Mucosa of descending colon (tissue), 3 donors: ENCODE measurements at places on chromosomes 12 and 14.

DNA sequence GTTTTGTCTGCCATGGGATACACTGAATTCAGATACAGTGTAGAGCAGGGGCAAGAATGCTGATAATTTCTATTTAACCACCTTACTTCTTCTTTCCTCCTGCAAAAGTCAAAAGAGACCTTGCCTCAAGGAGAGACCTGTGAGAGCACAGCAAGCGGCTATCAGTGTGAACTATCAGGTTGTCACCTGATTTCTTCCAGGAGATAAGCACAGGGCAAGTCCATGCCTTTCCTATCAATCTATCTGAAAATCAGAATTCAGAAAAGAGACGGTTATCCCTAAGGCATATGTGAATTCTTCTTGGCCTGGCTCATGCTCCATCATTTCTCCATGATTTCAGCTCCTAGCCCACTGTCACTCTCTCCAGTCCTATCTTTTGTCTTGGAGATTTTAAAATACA is 128.9 kb upstream of the CCND2 start:
- no peak for DNase-seq

GRCh38 chr14:32896979-32897697 is 41.5 kb upstream of the NPAS3 start:
- DNase-seq, result no peak

GRCh38 chr12:43493261-43493797 is 58.7 kb downstream of the ADAMTS20 start:
- no peak for DNase-seq

- no peak for DNase-seq
Measured at GRCh38 chr12:5295151-5295550, 136.8 kb upstream of the NTF3 start.

GRCh38 chr14:58315606-58316005 is 17.3 kb downstream of the ARID4A start:
- DNase-seq, result no peak

DNA sequence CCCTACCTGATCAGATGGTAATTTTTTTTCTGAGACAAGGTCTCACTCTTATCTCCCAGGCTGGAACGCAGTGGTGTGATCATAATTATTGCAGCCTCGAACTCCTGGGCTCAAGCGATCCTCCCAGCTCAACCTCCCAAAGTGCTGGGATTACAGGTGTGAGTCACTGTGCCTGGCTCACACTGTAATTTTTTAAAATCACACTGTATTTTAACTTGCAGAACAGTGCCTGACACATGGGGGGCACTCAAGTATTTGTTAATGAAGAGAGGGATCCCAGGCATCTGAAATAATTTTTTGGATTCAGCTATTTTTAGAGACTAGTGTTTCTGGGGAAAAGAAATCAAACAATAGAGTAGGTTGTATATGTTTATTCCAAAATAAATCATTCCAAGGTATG is 21.7 kb downstream of the LIMA1 start:
- no peak for DNase-seq

DNA sequence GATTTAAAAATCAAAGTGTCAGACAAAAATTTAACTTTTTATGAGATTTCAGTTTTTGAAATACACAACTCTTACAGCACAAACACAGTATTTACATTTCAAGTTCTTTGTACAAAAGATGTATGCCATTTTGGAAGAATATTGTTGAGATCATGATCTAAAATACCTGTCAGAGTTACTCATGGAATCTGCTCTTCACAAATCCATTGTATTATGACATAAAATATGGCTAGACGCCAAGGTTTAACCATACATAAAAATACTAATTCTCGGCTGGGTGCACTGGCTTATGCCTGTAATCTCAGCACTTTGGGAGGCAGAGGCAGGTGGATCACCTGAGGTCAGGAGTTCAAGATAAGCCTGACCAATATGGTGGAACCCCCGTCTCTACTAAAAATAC is 6.2 kb upstream of the SYCP3 start:
- DNase-seq, result no peak

DNA sequence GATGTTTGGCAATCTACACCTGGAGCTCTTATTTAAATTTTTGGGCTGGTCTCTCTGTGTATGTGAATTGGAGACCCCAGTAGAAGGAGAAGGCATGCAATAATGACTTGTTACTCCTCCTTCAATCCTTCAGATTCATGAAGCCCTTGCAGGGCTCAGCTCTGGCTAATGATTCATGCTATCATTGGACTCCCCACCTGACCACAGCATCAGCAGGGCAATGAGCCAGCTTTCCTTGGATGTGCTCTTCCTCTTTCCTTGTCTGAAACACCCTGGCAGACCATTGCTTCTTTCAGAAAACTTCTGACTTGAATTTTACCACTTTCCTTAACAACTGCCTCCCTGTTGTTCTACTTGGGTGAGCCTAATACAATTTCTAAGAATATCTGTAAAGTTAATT is 1019.2 kb downstream of the AACS start:
- DNase-seq, result no peak

DNA sequence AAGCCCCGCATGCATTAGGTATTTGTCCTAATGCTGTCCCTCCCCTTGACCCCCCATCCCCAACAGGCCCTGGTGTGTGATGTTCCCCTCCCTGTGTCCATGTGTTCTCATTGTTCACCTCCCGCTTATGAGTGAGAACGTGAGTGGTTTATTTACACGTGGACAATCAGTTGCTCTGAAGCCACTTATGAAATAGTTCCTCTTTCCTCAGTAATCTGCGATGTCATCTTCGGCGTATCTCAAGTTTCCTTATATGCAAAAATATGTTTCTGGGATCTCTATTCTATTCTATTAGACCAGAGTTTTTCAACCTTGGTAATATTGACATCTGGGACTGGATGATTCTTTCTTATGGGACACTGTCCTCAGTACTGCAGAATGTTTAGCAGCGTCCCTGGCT is 56.0 kb upstream of the DCD start:
- no peak for DNase-seq

GRCh38 chr14:60217713-60218112 is 31.3 kb upstream of the PPM1A start:
- DNase-seq, result no peak

DNA sequence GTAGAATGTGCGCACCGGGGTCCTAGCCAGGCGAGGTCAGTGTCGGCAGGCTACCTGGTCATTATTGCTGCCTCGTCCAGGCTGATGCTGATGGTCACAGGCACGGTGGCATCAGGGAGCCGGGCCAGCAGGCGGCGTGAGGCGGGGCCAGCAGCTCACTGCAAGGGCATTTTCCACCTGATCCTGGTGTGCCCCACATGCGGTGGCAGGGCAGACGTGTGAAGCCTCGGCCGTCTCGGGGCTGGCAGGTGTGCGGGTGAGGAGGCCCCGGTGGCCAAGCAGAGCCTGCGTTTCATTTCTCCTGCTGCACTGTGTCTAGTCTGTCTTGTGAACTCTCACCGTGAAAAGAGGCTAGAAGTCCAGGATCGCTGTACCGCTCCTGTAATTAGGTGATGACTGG is 12.0 kb upstream of the AMN start:
- DNase-seq, result peak; percentile 5

- DNase-seq, result no peak
Measured at GRCh38 chr14:76924371-76925096, 98.3 kb downstream of the LRRC74A start.

- DNase-seq, result no peak
Measured at GRCh38 chr12:90999527-90999926, 5.2 kb downstream of the EPYC start.

GRCh38 chr12:132449565-132450417 is 40.2 kb upstream of the FBRSL1 start:
- peak; percentile 58 for DNase-seq

DNA sequence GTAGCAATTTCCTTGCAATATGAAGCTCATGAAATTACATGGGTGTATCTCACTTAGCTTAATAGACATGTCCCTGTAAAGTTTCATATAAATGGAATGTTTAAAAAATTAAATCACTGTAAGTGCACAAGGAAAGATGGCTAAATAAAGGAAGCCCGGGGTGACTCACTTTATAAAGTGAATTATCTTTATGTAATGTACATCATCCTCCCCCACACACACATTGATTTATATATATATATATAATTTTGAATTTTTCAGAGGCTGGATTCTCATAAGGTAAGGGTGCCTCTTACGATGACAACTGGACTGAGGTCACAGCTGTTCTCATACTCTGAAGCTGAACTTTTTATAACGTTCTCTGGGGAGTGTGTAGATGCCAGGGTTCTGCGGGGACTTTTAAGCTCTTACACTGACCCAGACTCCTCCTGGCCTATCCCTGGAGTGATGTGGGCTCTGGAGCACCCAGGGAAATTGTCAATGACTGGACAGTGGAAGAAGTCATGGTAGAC is 108.7 kb upstream of the HIF1A start:
- DNase-seq, result no peak

DNA sequence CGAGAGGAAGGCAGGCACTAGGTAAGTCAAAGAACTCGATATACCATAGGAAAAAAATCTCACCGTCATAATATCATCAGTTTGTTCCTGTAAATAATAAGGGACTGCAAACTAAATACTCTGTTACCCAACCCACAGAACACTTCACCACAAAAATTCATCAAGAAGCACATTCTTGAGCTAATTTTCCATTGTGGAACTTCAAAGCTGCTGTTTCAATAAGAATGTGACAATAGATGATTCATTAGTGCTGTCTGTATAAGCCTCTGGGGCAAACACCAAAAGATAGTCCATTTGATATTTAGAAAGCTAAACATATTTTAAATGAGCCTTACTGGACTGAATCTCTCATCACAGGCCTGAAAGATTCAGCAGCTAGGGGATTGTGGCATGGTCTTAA is 219.4 kb downstream of the KSR2 start:
- DNase-seq, result no peak

- no peak for DNase-seq
Measured at GRCh38 chr12:106114447-106115068, 24.2 kb downstream of the NUAK1 start.

GRCh38 chr14:90062822-90063539 is 1.2 kb downstream of the KCNK13 start:
- DNase-seq, result no peak
